ENCODE measurements at places on chromosomes 7 and 10. TPM values are rescaled to one million over a fixed set of nuclear protein-coding genes. Genes with fewer than 3 reads are reported as not detected.

CTBP2 gene
- total RNA-seq, result 69.8 TPM

LRRC18 gene
- total RNA-seq, result 0.06 TPM

CFAP46 gene
- total RNA-seq, result 4.8 TPM

ASB15 gene
- total RNA-seq, result not detected

ZNF138 gene
- total RNA-seq, result 5.9 TPM

MMP21 gene
- total RNA-seq, result not detected

ANKRD7 gene
- total RNA-seq, result 2.0 TPM

POT1 gene
- 28.0 TPM for total RNA-seq

SRRM3 gene
- total RNA-seq, result 3.8 TPM

PRSS58 gene
- total RNA-seq, result not detected

LIPJ gene
- total RNA-seq, result not detected

KLF14 gene
- total RNA-seq, result 0.64 TPM

TNKS2 gene
- 13.1 TPM for total RNA-seq

KRIT1 gene
- 38.1 TPM for total RNA-seq

NPY4R gene
- not detected for total RNA-seq

WDFY4 gene
- total RNA-seq, result not detected

GPR37 gene
- total RNA-seq, result 0.95 TPM

ZNF107 gene
- total RNA-seq, result 5.4 TPM

LRRD1 gene
- total RNA-seq, result 0.12 TPM

COL1A2 gene
- total RNA-seq, result 0.46 TPM

WIPF3 gene
- not detected for total RNA-seq

TMEM176B gene
- total RNA-seq, result 0.27 TPM

CCDC146 gene
- 0.25 TPM for total RNA-seq

NKX6-2 gene
- total RNA-seq, result not detected

GIMAP2 gene
- total RNA-seq, result 19.7 TPM

MOGAT3 gene
- not detected for total RNA-seq

EPHA1 gene
- total RNA-seq, result not detected

SPRN gene
- not detected for total RNA-seq

SLC26A3 gene
- total RNA-seq, result not detected

RSPH10B2 gene
- total RNA-seq, result not detected

FXYD4 gene
- total RNA-seq, result not detected

TMEM196 gene
- not detected for total RNA-seq

CCDC136 gene
- 5.2 TPM for total RNA-seq

EN2 gene
- total RNA-seq, result 0.29 TPM
